ENCODE measurements at places on chromosomes 1 and 21. TPM values are rescaled to one million over a fixed set of nuclear protein-coding genes. Genes with fewer than 3 reads are reported as not detected.

The SUSD4 gene
- total RNA-seq: under 0.01 TPM

The CNIH3 gene
- total RNA-seq: 14.0 TPM

The PLEKHN1 gene
- total RNA-seq: under 0.01 TPM

The RNF186 gene
- total RNA-seq: not detected

The AMY1C gene
- not detected for total RNA-seq

The KAZN gene
- 10.9 TPM for total RNA-seq

The MPL gene
- total RNA-seq: not detected

The HCRTR1 gene
- not detected for total RNA-seq

The UMODL1 gene
- total RNA-seq: under 0.01 TPM

Measured in smooth muscle cell of the coronary artery (primary cell).